DMS79 treated with DMSO at 0.1 percent for 48 hours (cell line): ENCODE measurements at places on chromosomes 16 and 17.

- no peak for DNase-seq
These were observed 5.8 kb upstream of the DHRS13 start for GRCh38 chr17:28908640-28909167.

DNA sequence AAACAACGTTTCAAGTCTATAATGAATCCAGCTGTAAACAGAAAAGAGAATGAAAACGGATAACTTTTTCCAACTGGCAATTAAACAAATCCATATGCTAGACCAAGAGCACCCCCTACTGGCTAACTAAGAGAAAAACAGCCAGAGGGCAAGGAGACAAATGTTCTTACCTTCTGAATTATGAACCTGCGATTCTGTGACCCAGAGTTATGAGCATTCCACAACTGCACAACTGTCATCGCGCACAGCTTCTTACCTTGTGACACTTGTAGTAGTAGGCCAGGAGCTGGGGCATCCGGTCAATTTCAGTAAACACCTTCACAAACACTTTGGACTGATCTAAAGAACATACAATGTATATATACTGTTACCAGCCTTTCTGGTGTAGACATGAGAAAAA is 18.6 kb downstream of the COG7 start:
- peak; percentile 57 for DNase-seq

DNA sequence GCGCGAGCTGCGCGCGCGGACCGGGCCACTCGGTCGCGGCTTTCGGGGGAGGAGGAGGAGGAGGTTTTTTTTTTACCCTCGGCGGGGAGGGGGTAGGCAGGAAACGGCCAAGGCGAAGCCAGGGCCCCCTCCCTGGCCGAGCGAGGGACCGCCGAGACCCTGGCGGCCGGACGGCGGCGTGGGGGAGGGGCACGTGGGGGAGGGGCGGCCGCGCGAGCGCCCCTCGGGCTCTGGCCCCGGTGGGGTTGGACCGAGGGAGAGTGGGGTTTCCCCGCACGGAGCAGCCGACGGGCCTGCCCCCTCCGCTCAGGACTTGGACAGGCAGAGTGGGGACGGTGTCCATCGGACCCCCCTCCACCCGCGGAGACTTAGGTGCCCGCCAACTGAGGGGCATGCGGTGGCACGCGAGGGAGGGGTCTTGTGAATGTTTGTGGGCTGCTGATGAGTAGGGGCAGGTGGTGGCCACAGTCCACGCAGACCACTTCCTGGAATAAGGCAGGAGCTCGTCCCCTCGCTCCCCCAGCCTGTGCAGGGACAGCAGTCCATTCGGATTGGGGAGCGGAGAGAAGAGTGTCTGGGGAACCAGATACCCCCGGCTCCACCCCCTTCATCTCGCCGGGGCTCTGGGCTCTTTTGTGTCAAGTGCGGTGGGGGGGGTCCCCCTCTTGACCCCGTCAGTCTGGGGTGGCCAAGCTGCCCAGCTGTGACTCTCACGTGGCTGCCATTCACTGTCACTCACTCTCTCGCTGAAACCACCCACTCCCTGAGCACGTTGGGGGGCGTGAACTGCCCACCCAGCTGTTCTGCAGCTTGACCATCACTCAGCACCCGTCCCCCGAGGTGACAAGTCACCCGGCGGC is 3.0 kb upstream of the CHD3 start:
- peak; percentile 75 for DNase-seq

DNA sequence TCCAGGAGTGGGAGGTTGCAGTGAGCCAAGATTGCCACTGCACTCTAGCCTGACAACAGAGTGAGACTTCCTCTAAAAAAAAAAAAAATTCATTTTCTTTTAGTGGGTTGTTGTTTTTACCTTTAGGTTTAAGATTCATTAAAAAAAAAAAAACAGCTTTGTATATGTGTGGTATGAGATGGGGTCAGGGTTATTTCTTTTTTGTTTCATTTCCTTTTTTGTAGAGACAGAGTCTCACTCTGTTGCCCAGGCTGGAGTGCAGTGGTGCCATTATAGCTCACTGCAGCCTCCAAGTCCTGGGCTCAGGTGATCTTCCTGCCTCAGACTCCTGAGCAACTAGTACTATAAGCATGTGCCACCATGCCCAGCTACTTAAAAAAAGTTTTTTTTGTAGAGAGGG is 47.0 kb downstream of the BCAS3 start:
- no peak for DNase-seq

DNA sequence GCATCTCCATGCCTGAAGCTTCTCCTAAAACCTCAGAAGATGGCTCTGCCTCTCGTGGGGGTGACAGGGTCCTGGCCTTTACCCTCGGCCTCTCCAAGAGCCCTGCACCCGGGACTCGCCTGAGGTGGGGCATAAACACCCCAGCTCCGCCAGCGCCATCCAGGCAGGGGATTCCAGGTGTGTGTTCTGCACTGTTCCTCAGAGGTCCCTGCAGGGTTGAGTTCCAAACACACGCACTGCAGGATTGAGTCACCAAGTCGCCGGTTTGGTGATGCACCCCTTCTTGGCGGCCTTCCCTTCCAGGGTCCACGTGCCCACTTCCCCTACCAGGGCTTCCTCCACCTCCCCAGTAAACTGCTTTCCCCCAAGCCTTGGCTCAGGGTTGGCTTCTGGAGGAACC is 40.0 kb upstream of the RBFOX3 start:
- no peak for DNase-seq

DNA sequence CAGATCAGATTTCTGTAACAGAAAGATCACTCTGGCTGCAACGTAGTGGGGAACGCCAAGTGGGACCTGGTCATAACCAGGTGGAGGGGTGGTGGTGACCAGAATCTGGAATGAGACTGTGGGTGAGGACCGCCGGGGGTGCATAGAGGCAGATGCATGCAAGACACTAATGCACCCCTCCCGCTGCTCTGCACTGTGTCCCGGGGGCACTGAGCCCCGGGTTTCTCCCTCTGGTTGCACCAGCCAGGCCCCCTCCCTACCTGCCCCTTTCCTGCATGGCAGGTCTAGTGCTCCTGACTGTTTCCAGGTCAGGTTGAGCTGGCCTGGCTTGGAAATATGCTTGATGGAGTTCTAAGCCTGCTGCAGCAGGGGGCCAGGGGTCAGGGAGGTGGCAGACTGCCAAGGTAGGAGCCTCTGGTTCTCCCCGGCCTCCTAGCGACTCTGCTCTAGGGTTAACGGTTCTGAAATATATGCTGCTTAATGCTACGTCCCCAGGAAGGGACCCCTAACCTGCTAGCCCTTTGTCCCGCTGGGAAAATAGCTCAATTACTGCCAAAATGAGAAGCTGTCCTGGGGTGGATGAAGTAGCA is 94.3 kb downstream of the SDK2 start:
- DNase-seq = peak; percentile 42

DNA sequence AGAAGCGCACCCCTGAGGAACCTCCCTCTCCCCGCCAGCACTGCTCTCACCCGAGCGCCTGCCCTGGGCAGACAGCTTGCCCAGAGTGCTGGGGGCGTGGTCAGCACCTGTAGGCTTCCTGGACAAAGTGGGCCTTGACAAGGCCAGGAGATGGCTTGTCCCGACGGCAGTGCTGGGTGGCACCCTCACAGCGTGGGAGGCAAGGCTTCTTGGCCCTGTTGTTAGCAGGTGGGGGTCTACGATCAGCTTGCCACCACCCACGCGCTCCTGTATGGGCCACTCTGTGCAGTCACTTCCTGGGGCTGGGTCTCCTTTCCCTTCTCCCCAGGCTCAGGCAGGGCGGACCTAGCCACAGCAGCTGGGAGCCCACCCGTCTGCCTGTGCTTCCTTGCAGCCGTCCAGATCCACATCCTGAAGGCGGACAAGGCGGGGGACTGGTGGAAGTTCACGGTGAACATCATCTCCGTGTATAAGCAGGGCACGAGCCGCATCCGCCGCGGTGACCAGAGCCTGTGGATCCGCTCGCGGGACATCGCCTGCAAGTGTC is 218.0 kb downstream of the NTN1 start:
- DNase-seq = no peak

GRCh38 chr16:82829301-82829700 is 202.5 kb downstream of the CDH13 start:
- DNase-seq = no peak

DNA sequence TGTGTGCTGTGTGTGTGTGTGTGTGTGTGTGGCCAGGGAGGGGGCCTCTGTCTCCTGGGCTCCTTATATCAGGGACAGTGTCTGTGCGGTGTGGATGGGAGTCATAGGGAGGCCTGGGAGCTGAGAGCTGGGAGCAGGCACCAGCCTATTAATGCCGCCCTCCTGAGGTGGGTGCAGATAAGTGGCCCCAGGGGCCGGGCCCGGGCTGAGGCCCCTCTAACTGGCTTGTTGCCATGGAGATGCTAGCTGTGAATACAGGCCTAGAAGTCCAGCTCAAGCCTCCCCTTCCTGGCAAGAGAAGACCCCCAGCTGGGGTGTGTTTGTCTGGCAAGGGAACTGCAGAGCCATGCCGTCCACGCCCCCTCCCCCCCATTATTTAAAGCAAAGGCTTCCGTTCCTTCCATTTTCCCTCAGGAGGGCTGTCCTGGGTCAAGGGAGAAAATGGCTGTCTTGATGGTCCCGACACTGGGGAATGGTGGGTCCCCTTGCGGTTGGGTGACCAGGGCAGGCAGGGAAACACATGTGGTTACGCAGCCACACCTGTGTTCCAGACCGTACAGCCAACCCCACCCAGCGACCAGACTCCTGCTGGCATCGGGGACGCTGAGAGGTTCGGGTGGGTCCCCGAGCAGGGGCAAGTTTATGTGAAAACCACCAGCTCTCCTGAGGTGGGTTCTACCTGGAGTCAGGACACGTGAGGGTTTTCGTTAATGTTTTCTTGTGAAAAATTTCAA is 141.1 kb downstream of the MRM1 start:
- DNase-seq = peak; percentile 36

GRCh38 chr16:89118361-89119165 is 24.9 kb downstream of the ACSF3 start:
- DNase-seq = no peak

- no peak for DNase-seq
These were observed 62.4 kb downstream of the CDH11 start for GRCh38 chr16:65059406-65059980.

- no peak for DNase-seq
These were observed 28.7 kb upstream of the MYO15B start for GRCh38 chr17:75558666-75559530.

DNA sequence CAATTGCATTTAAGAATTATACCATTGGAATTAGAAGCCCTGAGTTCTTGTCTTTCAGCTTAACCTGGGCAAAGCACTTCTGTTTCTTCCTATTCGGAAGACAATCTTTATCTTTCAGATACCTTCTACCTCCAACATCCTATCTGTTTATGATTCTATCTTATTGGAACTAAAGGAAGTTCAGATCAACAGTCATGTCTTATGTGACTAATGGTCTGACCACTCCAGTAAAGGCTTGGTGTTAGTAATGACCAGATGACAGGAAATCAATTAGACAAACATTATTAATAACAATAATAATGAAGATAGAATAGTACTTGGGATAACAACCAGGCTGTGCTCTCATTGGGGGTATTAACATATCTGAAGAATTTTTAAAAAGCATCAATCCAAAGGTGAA is 11.3 kb downstream of the HS3ST3A1 start:
- DNase-seq = no peak

DNA sequence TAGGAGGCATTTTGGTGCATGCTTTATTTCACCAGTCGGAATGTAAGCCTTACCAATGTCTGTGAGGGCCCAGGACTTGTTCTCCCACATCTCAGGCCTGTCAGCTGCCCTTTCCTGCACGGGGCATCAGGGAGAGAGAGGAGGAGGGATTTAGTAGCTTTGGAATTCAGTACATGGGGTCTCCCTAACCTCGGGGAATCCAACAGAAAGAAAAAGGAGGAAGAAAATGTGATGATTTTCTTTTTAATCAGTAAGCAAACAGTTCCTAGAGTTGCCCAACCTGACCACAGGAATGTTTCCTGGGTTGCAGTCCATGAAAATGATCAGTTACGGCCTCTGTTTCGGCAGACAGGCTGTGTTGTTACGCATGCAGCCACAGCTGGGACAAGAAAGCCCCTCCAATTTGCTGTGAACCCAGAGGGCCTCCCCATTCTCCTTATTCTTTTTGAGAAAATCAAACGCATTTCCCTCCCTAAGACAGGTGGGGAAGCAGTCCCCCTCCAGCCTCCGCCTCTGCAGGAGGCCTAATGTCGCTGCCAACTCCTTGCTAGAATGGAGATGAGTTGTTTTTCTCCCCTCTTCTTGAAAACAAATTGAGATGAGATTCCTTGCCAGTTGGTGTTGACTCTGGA is 53.1 kb upstream of the TANGO6 start:
- peak; percentile 70 for DNase-seq

DNA sequence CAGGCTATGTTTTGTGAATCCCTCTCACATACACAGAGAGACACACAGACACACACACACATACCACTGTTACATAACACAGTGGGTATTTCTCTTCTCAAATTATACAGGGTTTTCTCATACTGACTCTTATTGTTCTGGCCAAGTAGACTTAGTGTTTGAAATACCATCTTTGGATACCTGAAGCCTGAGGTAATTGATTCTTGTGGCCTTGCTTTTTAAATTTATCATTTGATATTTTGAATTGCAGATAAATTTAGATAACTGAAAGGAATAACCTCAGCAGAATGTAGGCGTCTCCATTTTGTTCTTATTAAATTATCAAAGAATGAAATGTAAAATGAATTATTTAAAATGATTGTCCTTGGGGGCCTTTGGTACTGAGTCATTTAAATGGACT is 223.8 kb downstream of the LGALS9B start:
- no peak for DNase-seq

DNA sequence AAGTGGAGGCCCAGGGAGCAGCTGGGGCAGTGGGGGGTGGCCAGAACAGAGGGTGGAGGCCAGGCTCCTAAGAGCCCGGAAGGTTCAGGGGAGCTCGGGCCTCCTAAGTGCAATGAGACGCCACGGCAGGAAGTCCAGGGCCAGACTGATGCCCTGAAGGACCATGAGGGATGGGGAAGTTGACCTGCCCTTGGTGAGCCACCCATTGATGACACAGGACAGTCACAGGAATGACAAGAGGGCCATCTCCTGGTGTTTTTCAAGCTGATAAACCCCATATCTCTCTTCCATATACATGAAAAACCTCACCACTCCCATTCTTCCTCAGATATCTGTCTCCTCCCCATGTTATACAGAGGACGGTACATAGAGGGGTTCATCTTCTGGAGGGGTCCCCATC is 5.8 kb upstream of the MRPL58 start:
- DNase-seq = no peak

DNA sequence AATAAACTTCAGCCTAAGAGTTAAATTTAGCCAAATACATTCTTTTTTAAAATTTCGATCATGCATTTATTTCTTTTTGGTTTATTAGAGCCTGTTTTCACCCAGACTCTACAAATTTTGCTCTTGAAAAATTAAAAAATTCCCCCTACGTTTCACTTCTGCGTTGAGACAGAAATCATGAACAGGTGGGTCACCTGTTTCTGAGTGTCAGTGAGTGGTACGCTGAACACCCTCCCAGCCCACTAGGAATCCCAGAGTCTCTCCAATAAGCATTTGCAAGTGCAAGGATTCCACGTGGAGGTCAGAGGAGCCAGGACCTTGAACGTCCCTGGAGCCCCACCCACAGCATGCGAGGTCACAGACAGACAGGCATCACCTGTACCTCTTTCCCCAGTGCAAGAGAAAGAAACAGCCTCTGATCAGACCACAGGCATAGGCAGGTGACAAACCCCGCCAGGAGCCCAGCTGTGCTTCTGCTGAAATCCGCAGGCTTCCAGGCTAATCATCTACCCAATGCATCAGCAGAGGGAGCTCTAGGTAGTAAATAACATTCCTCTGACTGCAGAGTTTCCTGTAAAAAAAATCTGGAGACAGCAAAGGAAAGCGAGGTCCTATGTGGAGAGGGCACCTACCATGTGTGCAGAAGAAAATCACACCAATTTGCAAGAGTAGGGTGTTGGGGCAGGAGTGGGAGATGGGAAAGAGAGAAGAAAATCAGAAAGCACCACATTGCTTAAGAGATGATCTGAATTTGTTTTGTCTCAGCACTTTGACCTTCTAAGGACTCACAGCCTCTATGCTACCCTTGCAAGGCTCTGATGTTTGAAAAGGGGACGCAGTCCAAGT is 5.9 kb upstream of the XYLT1 start:
- DNase-seq = peak; percentile 36
